ENCODE measurements at places on chromosomes 2 and 18. TPM values are rescaled to one million over a fixed set of nuclear protein-coding genes. Genes with fewer than 3 reads are reported as not detected.

Gene SERPINB13
- not detected for total RNA-seq

Gene ITPRIPL1
- total RNA-seq = 0.10 TPM

Gene NGEF
- 0.16 TPM for total RNA-seq

Gene DOK6
- 3.1 TPM for total RNA-seq

Gene DOK1
- total RNA-seq = 19.1 TPM

Gene BMPR2
- total RNA-seq = 93.1 TPM

Gene SLC35F6
- 42.5 TPM for total RNA-seq

Gene CPLX4
- total RNA-seq = not detected

Gene ATP6V1B1
- not detected for total RNA-seq

Gene MAPK4
- total RNA-seq = not detected

Gene IL36A
- total RNA-seq = not detected

Gene KIF5C
- 24.3 TPM for total RNA-seq

Gene GPBAR1
- 0.55 TPM for total RNA-seq

Gene COBLL1
- 18.6 TPM for total RNA-seq

Gene LYG2
- total RNA-seq = not detected

Gene HOXD3
- not detected for total RNA-seq

Gene GCG
- not detected for total RNA-seq

Gene C2orf66
- 0.54 TPM for total RNA-seq

Gene LDLRAD4
- 40.1 TPM for total RNA-seq

Gene CRYGD
- not detected for total RNA-seq

Gene LRRC30
- total RNA-seq = not detected

Gene IRS1
- total RNA-seq = 34.2 TPM

Gene NTSR2
- not detected for total RNA-seq

Gene CYP27A1
- total RNA-seq = 3.9 TPM

Gene INPP5D
- 14.7 TPM for total RNA-seq

Gene FEZ2
- 43.2 TPM for total RNA-seq
